Uterus (tissue), 4 donors: ENCODE measurements at places on chromosomes 3 and 15. TPM values are rescaled to one million over a fixed set of nuclear protein-coding genes. Genes with fewer than 3 reads are reported as not detected.

- DNase-seq, result peak; percentile 87
These were observed 31.8 kb upstream of the ZNF774 start for GRCh38 chr15:90320062-90320884.

DNA sequence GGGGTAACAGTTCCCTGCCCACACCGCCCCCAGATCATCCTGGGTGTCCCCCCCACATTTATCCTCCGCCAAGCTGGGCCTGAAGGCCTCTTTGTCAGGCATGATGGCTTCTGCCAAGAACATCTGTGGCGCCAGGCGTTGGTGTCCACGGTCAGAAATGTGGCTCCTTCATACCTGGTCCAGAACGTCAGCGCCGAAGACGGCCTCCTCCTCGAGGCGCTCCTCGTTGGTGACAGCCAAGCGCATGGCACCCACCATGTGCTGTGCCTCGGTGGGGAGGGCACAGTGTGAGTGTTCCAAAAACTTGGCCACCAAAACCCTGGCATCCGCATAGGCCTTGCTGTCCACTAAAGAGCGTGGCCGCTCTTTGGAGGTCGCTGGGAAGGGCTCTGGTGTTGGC lies 146.5 kb downstream of the NSMCE3 start:
- no peak for DNase-seq

EFCC1 gene
- total RNA-seq, result 5.2 TPM

DNA sequence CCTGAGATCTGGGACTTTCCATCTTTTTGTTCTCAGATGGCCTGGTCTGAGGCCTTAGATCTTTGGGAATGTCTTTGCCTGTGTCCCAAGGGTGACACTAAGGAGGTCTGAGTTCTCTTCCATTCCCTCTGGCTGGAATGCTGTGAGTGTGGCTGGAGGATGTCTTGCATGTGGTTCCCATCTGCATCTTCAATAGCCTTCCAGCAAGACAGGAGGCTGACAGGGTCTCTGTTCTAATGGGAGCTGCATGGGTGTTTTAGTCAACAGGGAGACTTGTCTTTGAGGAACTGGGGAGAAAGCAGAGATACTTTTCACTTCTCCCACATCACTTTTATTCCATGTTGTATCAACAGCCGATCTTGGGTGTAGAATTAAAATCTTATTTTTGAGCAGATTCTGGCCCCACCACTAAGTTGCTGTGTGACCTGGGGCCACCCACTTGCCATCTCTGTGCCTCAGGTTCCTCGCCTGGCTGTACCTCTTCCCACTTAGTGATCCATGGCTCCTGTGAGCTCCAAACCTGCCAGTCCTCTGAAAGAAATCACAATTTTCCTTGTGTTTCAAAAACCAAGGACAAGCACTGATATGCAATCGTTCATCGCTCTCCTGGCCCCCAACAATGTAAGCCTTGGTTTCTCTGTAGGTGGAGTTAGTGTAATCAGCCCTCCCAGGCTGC lies 75.2 kb downstream of the LSM3 start:
- DNase-seq, result no peak

- no peak for DNase-seq
These were observed 114.4 kb upstream of the POU1F1 start for GRCh38 chr3:87390821-87391220.
